Fibroblast of upper back skin (primary cell): ENCODE measurements at places on chromosomes 11 and 22.

DNA sequence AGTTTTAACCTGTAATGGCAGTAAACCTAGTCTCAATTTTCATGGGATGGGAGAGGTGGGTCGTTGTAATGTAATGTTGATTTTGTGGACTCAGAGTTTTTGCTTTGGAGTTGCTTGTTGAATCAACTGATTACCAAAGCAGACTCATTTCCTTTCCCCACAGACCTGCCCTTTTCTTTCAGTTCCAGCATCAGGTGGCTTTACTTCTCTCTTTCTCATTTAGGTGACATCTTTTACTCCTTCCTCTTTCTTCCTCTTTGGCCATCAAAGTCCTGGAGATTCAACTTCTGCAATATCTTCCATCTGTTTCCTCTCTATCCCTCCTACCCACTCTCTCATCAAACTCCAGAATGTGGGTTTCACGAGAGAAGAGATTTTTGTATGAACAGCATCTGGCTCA lies 313.9 kb downstream of the TMEM135 start:
- no peak for DNase-seq

- DNase-seq, result peak; percentile 74
Observed at GRCh38 chr22:31828739-31829138, 74.9 kb downstream of the DEPDC5 start.

- peak; percentile 63 for DNase-seq
Observed at GRCh38 chr11:75031771-75032549, 43.2 kb downstream of the NEU3 start.

- no peak for DNase-seq
Observed at GRCh38 chr11:21142007-21142406, 472.6 kb downstream of the NELL1 start.

DNA sequence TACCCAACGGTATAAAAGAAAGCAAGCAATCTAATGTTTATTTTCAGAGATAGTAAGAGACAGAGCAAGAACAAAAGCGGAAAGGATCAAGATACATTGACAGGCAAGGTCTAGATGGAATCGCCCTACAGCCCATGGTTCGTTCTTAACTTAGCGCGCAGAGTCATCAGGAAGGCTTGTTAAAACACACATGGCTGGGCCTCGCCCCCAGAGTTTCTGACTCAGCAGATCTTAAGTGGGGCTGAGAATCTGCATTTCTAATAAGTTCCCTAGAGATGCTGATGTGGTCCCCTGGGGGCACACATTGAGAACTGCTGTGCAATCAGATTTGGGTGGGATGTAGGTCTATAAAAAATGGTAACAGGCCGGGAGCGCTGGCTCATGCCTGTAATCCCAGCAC lies 35.8 kb upstream of the CHRM4 start:
- no peak for DNase-seq

DNA sequence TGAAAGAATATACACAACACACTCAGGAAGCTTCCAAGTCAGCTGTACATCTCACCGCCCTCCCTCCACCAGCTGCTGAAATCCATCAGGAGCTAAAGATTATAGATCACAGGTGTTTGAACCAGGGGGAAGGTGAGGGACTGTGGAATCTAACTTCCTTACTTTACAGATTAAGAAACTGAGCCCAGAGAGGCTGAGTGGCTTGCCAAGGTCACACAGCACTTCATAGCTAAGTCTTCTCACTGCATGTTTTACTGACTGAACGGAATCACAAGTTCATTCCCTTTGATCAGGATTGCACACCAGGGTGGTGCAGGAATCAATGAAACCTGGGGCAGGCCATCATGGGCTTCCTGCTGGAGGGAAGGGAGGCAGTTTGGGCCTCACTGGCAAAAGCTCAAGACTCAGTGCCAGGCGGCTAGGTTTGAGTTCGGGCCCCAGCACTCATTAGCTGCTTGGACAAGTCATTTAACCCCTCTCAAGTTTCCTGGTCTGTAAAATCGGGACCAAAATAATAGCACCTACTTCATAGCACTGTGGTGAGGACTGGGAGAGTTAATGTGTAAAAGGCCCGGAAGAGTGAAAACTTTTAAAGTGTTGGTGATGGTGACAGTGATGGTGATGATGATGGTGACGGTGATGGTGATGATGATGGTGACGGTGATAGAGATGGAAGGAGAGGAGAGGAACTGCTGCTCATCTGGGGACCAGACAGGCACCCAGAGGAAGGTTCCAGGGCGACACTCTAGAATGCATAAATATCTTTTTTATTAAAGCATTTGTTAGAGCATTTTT lies 8.2 kb downstream of the CD5 start:
- DNase-seq, result no peak

DNA sequence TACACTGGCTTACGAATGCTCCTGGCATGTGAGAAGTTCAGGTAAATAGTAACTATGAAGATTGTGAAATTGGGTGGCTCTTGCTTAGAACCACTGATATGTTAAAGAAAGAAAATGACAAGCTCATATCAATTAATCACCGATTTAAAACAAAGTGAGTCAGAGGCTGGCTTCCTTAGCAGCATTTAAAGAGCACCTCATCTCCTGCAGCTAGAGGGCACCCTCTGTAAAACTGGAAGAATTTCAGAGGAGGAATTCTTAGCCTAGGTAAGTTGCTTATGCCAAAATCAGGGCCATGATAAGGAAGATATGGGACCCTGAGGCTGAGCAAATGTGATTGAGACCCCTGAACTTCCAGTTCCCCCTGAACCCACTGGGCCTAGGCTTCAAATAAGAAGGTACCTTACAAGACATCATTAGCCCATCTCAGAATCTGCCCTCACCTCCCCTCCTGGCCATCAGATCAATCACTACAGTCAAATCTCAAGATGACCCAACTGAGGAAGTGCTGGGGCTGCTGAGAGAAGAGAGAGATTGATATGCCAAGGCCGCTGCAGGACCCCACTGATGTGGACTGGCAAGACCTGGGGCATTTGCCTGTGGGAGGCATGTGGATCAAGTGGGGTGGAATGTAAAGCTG lies 8.6 kb upstream of the CD3E start:
- peak; percentile 25 for DNase-seq

DNA sequence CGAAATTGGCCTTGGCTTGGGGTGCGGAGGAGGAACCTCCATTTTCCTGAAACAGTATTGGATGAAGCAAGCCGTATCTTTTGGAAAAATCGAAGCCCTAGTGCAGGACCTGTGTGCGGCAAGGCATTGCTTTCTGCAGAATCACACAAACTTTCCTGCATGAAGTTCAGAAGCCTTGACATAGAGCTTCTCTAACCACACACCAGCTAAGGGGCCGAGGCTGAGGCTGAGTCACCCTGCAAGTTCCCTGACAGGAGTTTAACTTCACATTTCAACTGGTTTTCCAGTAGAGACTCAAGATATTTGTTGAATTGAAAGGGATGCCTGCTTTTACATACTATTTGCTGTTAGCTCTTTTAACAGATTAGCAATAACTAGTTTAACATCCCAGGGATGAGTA lies 67.8 kb downstream of the TCF20 start:
- peak; percentile 36 for DNase-seq

GRCh38 chr11:71557257-71557656 lies 8.1 kb upstream of the KRTAP5-10 start:
- DNase-seq, result no peak

DNA sequence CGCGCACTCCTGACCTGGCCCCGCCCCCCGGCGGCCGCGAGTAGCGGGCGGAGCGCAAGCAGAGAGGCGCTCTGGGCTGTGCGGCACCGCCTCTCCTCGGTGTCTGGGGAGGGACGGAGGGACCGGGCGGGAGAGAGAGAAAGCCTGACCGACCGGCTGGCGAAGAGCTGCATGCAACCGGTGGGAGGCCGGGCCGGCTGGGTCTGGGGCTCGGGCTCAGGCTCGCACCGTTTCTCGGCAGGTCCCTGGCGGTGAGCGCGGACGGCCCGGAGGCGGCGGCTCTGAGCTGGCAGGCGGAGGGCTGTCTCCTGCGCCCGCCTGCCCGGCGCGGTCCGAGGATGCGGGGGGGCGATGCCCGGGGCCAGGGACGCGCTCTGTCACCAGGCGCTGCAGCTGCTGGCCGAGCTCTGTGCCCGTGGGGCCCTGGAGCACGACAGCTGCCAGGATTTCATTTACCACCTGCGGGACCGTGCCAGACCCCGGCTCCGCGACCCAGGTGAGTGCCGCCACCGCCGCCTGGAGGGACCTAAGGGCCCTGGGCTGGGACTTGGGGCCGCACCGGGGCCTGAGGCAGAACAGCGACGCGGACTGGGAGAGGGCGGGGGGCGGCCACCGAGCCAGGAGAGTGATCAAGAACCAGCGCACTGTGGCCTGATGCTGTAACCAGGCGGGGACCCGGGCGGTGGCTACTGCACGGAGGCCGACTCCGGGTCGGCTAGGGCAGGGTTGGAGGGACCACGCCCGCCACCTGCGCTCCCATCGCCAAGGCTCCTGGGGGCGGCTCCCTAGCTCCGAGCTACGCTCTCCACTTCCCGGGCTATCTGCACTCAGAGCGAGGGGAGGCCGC lies at the start of gene SYT9:
SYT9 (plus strand) TSS at position 69 of the 847 bp plus-strand sequence; CDS start at position 352, 283 bp downstream.
- DNase-seq, result peak; percentile 14

DNA sequence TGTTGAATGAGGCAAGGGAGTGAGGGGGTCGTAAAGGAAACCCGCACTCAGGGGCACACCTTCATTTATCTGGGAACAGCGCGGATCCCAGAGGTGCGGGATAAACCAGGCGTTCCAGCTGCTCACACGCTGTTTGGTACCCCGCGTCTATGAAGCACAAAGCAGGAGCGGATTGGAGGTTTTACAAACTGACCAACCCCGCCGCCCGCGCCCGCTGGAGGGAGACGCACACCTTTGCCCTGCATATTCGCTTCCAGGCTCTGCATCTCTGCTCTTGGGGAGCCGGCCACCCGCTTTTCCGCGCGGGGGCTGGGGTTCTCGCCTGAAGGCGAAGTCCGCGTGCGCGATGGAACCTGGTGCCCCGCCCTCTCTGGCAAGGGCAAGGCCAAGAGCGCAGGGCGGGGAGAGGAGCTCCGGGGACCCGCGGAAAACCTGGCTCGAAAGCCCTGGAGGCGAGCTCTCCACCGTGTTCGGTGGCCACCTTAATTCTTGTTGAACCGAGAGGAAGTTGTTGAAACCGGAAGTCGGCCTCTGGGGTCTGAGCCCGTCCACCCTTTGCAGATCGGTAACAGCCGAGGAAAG lies 6.8 kb upstream of the ALX4 start:
- no peak for DNase-seq

- DNase-seq, result no peak
Observed at GRCh38 chr11:106043540-106043939, 21.5 kb upstream of the MSANTD4 start.

DNA sequence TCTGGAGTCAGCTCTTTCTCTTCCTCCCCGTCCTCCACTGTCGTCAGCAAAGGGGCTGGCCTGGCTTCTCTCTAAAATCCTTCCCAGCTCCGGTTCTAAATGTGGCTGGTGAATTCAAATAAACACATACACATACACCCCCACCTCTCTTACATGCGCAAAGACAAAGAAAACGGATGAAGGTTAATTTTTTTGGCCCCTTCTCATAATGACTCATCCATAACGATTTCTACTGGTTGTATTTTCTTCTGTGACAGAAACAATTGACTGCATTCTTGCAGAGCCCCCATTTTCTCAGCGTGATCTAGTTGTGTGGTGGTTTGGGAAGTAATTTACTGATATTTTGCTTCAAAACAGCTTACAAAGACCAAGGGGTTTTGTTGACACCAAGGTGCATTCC lies 130.0 kb upstream of the NTM start:
- no peak for DNase-seq

GRCh38 chr11:72627594-72628281 lies 46.5 kb downstream of the PDE2A start:
- no peak for DNase-seq

- peak; percentile 94 for DNase-seq
Observed at GRCh38 chr11:16791191-16791961, 52.9 kb downstream of the C11orf58 start.

GRCh38 chr22:22030493-22031182 lies 48.1 kb upstream of the TOP3B start:
- no peak for DNase-seq

- no peak for DNase-seq
Observed at GRCh38 chr11:84824624-84825023, 802.5 kb downstream of the DLG2 start.

DNA sequence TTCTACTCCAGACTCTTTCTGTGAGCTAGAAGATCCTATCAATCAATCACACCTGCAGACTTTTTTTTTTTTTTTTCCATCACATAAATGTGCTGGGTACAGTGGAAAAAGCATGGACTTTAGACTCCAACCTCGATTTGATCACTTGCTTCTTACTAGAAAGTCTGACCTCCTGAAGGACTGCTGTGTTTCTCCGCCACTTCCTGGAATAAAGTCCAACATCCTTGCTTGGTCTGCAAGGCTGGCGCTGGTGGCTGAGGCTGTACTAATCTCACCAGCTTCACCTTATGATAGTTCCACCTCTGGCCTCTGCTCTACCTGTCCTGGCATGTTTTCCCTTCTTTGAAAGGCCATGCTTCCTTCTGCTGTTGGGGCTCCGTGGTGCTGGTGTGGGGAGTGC lies 60.9 kb upstream of the SESN3 start:
- no peak for DNase-seq

DNA sequence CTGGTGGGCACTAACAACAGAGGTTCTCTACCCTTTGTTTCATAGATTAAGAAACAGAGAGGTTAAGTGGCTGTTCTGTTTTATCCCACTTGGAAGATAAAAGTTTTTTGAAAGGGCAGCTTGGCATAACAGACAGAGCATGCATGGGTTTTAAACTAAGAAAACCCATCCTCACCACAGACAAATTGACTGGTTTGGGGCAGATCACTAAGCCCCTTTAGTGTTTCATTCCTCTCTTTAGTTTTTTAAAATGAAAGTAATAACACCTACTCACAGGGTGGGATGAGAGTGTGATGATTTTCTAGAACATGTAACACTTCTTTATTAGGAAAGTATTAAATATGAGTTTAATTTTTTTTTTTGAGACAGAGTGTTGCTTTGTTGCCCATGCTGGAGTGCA lies 12.3 kb upstream of the RRAS2 start:
- no peak for DNase-seq

- DNase-seq, result no peak
Observed at GRCh38 chr11:3879967-3880542, 24.6 kb downstream of the STIM1 start.

DNA sequence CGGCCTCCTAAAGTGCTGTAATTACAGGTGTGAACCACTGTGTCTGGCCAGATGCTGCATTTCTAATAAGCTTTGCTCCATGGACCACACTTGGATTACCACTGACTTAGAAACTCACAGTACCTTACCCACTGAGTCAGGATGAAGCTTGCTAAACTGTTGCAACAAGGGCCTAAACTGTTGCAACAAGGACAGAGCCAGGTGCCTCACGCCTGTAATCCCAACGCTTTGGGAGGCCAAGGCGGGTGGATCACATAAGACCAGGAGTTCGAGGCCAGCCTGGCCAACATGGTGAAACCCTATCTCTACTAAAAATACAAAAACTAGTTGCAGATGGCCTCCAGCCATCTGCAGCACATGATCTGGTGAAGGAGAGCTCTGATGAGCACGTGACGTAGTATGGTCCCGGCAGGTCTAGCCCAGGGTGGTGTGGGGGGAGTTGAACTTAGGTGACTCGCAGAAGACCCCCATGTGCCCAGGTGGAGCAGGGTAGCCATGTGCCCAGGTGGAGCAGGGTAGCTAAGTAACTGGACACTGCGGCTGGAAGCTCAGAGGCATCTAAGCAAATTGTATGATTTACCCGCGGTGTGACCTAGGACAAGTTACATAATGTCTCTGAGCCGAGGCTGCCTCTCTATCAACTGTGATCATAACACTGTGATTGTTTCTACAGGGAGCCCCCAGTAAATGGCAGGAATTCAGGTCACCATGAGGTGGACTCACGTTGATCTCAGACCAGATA lies 8.4 kb downstream of the SLC25A45 start:
- DNase-seq, result no peak
